ENCODE measurements at places on chromosomes 12 and 14.

GRCh38 chr14:94066089-94066676 lies 14.8 kb downstream of the DDX24 start:
- peak; percentile 59 for DNase-seq

DNA sequence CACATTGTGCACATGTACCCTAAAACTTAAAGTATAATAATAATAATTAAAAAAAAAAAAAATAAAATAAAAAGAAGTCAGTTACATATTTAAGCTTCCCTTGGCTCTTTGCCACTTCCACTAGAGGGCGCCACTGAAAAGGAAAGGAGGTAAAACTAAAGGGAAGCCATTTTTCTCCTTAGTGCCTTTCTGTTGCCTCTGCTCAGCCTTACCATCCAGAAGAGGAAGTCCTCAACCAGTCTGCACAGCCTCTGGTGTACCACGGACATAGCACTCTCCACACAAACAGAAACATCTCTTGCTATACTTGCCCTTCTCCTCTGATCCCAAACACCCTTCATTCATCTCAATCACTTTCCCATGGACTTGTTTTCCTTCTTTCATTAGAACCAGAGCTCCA lies 169.0 kb upstream of the EEA1 start:
- DNase-seq, result peak; percentile 58

- no peak for DNase-seq
Observed at GRCh38 chr14:79076428-79076827, 906.3 kb downstream of the NRXN3 start.

DNA sequence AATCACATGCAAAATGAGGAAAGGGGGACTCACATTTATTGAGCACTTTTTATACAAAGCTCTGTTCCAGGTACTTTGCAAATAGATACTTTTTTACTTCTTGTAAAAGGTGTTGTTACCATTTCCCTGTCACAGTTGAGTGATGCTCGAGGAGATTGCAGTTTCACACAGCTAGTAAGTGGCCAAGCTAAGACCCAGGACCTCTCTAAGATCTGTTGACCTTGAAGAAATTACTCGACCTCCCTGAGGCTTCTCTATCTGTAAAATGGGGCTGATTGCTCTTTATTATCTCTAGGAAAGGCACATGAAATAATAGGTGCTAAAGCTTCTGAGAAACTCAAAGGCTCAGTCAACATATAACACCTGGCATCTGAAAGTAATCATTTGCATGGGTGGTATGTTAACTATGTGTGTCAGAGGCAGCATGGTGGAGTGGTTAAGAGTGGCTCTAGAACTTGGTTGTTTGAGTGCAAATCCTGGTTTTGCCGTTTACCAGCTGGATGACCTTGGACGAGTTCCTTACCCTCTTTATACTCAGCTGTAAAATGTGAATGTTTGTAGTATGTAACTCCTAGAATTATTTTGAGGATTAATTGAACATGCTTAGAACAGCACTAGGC lies 41.5 kb downstream of the IFT81 start:
- no peak for DNase-seq

- DNase-seq, result no peak
Observed at GRCh38 chr14:50410921-50411320, 14.2 kb upstream of the CDKL1 start.

DNA sequence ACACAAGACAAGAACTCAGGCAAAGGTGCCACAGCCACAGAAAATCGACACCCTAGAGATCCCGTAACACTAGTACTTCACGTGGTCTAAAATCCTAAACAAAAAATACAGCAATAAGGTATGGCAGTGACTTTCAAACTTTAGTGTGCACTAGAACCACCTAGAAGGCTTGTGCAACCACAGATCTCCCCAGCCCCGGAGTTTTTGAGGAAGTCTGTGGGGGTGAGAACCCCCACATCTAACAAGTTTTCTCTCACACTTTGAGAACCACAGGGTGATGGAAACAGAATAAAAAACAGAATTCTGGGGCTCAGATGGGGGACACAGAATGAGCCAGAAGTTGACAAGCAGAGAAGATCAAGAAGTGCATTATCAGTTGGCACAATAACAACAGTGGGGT lies 254.0 kb downstream of the ANO6 start:
- DNase-seq, result no peak

GRCh38 chr14:96730386-96730785 lies 66.8 kb upstream of the VRK1 start:
- no peak for DNase-seq

DNA sequence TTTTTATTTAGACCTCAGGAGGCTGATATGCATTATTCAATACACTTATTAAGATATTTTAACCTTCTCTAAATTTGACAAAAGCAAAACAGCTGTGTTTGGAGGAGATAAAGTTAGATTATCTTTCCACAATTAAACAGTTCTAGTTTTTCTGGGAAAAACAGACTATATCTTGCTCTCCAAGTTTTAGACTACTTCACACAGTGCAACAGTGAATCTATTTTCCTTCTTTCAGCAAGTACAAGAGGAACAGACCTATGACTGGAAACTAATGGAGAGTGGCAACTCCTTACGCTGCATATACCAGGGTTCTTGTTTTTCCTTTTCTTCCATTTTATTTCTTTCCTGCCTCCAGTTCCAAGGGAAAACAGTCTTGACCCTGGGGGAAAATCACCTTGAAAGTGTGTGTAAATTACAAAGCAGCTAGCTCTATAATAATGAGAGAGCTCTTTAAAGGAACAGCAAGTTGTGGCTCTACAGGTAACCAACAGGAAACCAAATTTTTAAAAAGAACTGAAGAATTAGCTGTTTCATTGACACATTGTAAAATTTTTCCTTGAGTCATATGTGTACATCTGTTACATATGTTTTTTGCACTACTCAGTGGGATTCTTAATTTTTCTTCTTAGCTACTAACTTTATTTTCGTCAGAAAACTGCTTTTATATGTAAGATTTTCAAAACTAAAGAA lies 27.4 kb downstream of the DNM1L start:
- no peak for DNase-seq

DNA sequence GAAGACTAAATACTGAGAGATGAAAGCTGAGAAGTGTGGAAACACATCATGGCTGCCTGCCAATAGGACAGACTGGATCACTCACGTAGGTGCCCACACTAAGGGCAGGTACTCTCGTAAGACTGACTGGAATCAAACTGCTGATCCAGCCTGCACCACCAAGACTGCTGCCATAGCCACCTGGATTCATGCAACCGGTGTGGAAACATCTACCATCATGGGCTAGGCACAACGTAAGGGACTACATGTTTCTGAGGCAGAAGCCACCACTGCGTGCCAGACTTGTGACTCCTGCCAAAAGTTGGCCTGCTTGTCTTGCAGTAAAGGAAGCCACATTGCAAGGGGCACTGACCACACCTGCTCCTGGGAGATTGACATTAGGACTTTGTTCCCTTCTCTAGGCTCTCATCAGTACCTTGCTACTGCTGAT lies 3.8 kb downstream of the POMT2 start:
- no peak for DNase-seq

GRCh38 chr12:104520242-104520900 lies 63.6 kb downstream of the CHST11 start:
- no peak for DNase-seq

DNA sequence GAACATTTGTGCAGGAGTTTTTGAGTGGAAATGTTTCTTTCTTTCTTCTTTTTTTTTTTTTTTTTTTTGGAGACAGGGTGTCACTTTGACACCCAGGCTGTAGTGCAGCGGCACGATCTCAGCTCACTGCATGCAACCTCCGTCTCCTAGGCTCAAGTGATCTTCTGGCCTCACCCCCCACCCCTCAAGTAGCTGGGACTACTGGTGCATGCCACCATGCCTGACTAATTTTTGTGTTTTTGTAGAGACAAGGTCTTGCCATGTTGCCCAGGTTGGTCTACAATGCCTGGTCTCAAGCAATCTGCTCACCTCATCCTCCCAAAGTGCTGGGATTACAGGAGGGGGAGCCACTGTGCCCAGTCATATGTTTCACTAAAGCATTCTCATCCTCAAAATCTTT lies 69.2 kb upstream of the BCAT1 start:
- no peak for DNase-seq

DNA sequence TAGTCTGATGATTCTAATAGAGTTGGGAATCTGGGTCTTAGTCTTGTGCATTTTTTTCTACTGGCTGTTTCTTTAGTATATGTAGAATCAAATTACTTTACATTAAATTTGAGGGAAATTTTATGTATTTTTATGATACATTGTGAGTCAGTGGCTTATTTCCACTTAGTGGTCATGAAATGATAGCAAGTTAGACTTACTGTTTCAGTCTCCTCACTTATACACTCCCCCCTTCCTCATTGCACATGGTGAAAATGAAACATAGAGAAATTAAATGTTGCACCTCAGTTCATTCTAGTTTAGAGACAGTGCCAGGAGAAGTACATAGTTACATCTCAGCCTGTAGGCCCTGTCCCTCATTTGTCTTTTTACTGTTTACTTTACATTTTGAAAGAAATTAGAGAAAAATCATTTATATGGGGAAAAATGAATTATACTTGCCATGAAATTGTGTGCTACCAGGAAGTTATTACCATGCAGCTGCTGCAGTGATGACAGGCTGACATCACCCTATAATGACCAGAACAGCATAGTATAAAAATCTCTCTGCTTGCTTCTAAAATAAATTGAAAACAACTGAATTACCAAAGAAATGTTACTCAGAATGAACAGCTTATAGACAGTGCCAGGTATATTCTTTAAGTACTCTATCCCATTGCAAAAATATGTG lies 113.2 kb downstream of the TRMT5 start:
- no peak for DNase-seq

DNA sequence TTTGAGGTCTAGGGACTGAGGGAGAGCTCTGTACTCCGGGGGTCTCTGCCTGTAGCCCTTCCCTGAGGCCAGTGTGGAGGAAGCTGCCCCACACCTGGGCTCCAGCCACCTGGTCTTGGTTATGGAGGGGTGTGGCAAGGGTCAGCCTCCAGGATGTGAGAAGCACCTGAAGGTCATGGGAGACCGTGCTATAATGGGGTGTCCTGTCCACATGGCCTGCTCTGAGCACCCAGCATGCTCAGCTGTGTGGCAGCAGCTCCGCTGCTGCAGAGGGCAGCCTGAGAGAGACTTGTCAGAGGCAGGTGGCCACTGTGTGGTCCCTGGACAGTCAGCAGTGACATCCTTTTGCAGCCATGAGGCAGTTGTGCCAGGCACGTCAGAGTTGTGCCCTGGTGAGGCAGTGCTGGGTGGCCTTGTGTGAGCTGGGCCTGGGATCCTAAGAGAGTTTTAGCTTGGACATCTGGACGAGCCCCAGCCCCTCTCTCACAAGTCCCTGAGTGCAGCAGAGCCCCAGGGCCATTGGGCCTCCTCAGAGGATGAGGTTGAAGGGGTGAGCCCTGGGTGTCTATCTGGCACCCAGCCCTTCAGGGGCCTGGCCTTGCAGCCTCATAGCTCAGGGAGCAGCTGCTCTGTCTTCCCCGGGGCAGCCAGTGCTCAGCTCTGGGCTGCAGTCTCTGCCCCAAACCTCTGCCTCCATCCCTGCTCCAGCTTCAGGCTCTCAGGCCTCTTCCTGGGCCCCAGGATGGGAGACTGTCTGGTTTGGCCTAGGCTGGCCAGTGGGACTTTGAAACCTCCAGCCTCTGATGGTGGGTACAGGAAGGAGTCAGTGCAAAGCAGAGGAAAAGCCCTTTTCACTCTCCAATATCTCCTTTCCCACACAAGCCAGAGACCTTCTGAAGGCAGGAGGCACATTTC lies 7.4 kb upstream of the ATG101 start:
- DNase-seq, result no peak

- DNase-seq, result no peak
Observed at GRCh38 chr14:104400355-104400754, 179.2 kb upstream of the C14orf180 start.

DNA sequence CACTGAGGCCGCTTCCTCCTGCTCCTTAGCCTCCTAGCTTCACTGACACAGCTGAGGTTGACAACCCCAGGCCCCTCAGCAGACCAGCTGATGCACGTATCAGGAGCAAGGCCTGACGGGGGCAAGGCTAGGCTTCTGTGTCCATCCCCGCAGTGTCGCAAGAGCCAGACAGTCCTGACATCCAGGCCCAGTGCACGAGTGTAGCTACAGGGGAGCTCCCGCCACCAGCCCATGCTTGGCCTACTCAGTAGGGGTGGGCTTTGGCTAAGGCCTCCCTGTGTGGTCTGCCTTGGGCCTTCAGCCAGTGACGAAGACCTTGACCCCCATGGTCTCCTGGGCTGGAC lies 179.1 kb downstream of the DPF3 start:
- no peak for DNase-seq

GRCh38 chr12:113135178-113136127 lies at the start of gene RASAL1:
Gene RASAL1, minus strand, starts transcription at chr12:113135761. Its CDS starts 299 bp downstream, at chr12:113135462.
- DNase-seq, result peak; percentile 100

DNA sequence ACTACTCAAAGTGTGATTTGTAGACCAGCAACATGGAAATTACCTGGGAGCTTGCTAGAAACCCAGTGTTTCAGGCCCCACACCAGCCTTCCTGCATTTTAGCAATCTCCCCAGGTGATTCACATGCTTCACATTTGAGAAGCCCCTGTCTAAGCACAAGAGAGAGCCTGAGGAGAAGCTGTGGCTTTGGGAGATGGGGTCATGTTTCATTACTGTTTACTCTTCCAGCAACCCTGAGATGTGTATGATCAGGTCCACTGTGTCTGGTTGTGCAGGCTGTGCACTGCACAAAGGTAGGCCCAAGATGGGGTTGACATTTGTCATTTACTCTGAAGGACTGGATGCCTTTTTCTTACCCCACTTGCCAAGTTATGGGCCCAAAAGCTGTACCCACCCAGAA lies 190.1 kb downstream of the SLC41A2 start:
- no peak for DNase-seq

DNA sequence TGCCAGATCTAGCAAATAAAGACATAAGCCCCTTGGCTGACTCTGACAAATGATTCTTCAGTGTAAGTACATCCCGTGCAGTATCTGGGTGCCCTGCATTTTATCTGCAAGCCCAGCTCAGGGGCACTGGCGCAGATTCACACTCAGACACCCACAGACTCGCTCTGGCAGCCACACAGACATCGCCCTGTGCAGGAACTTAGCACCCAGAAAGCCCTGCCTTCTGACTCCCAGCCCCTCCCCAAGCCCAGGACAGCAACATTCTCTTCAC lies 44.9 kb upstream of the NCOR2 start:
- no peak for DNase-seq

GRCh38 chr14:68359837-68360552 lies 432.9 kb downstream of the ZFP36L1 start:
- peak; percentile 48 for DNase-seq

DNA sequence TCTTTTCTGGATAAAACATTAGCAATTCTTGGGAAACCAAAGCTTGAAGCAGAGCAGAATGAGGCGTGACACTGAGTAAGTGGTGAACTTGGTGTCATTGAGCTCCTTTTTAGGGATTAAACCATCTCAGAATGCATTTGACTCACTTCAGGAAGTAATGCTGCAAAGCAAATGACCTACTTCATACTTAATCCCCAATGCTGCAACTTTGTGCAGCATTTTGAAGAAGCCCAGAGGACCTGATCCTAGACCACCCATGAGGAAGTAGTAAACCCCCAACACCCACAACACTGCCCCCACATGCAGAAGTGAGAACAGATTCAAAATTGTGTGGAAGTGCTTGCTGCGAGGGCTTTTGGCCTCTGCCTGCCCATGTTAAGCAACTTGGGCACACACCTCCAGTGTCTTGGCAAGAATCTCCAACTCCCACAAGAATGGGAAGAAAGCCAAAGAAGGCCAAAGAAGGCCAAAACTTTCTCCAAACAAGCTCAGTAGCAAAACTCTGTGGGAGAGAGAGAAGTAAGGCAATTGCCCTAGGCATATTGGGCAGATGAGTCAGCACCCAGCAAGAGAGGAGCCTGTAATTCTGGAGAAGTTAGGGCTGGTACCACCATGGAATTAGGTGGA lies 69.2 kb upstream of the ETV6 start:
- DNase-seq, result peak; percentile 57
